ENCODE measurements at places on chromosomes 3 and 15.

DNA sequence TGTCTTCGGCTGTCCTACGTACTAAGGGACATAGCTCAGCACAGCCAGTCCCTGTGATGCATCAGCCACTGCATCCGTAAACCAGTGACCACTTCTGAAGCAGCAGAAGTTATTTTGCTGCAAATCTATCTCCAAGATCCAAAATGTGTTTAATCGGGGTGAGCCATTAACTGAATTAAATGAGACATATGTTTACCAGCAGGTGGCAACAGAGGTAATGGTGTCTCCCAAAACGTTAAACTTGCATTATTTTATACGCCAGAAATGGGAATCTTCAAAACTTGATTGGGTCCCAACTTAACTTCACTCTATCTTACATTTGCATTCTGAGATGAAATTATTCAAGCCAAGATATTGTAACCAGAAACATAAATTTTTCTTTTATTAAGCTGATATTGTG lies 75.3 kb upstream of the BOC start:
- no peak for DNase-seq

- DNase-seq = no peak
Measured at GRCh38 chr3:101128001-101128400, 134.8 kb upstream of the ABI3BP start.

GRCh38 chr3:5275529-5275928 lies 88.0 kb downstream of the EDEM1 start:
- no peak for DNase-seq

GRCh38 chr3:165643425-165643824 lies 193.8 kb downstream of the BCHE start:
- no peak for DNase-seq

GRCh38 chr3:131540821-131541220 lies 38.0 kb upstream of the MRPL3 start:
- DNase-seq = no peak

All from WERI-Rb-1 (cell line).